ENCODE measurements at places on chromosomes 5 and 9.

- no peak overlapping the region for H3K4me3 ChIP-seq
- no peak overlapping the region for H3K27ac ChIP-seq
- no peak for DNase-seq
Observed at GRCh38 chr5:98432378-98432777, 341.1 kb upstream of the RGMB start.

DNA sequence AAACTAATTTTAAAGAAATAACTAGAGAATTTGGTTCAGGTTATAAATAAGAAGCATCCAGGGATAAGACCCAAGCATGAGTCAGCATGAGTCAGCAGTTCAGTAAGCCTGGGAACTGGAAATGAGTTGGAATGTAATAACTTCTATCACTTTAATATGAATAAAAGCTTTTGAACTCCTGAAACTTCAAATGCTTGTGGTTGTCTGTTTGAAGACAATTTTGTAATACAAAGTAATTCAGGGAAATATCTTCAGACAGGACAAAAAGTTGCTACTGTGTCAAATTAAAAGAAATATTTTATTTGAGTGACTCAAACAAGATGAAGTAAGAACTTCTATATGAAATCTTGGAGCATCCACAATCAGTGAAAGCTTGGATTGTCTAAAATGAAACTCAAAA is 331.2 kb upstream of the DAB2 start:
- no peak overlapping the region for H3K27ac ChIP-seq
- H3K4me3 ChIP-seq: no peak overlapping the region
- H3K27me3 ChIP-seq: no peaks in the 10 kb centered on the region
- DNase-seq: no peak

DNA sequence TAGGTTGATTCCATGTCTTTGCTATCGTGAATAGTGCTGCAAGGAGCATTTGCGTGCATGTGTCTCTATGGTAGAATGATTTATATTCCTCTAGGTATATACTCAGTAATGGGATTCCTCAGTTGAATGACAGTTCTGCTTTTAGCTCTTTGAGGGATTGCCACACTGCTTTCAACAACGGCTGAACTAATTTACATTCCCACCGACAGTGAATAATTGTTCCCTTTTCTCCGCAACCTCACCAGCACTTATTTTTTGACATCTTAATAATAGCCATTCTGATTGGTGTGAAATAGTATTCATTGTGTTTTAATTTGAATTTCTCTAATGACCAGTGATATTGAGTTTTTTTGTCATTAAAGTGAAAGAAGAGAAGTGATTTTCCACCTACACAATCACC is 18.5 kb downstream of the IFNA5 start:
- H3K4me3 ChIP-seq: no peak overlapping the region
- no peaks in the 10 kb centered on the region for H3K4me1 ChIP-seq
- no peak overlapping the region for H3K27ac ChIP-seq

GRCh38 chr5:132100672-132101261 is 27.2 kb downstream of the CSF2 start:
- H3K27ac ChIP-seq: no peak overlapping the region
- H3K27me3 ChIP-seq: peaks cover 4% of the 10 kb centered on the region
- no peak overlapping the region for H3K4me3 ChIP-seq

DNA sequence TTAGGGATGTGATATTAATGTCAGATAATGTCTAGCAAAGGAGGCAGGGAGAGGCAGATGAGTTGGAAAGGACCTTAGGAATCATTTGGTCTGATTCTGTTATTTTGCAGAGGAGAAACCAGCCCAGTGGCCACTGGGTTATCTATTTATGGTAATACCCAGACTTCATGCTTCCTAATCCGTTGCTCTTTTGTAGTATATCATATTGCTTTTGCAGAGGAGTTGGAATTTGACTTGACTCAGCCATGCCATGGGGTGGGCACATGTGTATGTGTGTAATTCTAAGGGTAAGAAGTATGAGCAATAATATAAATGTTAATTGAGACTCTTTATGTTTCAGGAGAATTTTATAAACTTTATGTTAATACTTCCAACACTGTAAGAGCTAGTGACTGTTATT is 7.3 kb downstream of the GPR21 start:
- no peak for DNase-seq
- H3K4me1 ChIP-seq: no peaks in the 10 kb centered on the region
- no peaks in the 10 kb centered on the region for H3K27me3 ChIP-seq
- peaks cover 15% of the 10 kb centered on the region for H3K36me3 ChIP-seq
- no peak overlapping the region for H3K27ac ChIP-seq
- H3K4me3 ChIP-seq: no peak overlapping the region

DNA sequence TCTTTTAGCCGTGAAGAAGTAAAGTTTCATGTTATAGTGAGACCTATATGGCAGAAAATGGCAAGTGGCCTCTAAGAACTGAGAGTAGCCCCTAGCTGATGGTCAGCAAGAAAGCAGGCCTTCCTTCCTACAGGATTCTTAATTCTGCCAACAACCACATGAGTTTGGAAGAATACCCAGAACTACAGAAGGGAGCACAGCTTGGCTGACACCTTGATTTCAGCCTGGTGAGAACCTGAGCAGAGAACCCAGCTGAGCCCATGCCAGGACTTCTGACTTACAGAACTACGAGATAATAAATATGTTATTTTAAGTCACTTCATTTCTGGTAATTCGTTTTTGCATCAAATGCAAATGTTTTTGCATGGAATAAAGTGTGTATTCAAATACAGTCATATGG is 5.9 kb upstream of the FBXL17 start:
- no peak for DNase-seq
- peaks cover 8% of the 10 kb centered on the region for H3K4me1 ChIP-seq
- H3K27ac ChIP-seq: no peak overlapping the region
- no peak overlapping the region for H3K4me3 ChIP-seq
- no peaks in the 10 kb centered on the region for H3K36me3 ChIP-seq

- no peak overlapping the region for H3K4me3 ChIP-seq
- H3K4me1 ChIP-seq: no peaks in the 10 kb centered on the region
- H3K27ac ChIP-seq: no peak overlapping the region
- no peaks in the 10 kb centered on the region for H3K36me3 ChIP-seq
Observed at GRCh38 chr5:179377421-179378115, 32.3 kb upstream of the ADAMTS2 start.

- no peak overlapping the region for H3K4me3 ChIP-seq
- DNase-seq: no peak
Observed at GRCh38 chr5:76441101-76441500, 38.0 kb downstream of the IQGAP2 start.

DNA sequence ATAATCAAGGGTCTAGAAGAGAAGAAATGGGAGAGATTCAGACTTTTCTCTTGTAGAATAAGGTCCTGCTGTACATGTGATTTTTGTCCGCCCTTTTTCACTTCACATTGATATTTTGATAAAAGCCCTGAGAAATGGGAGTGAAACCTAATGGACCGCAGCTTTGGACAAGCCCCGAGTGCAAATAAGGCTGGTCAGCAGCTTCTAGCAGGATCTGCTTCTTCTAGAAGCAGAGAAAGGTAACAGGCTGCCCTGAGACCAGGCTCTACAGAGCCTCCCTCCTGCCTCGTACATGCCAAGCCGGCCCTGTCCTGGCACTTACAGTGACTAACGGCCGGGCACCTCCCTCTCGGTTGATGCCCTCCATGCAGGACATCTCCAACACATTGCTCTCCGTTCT is 33.4 kb downstream of the ACER2 start:
- peaks cover 6% of the 10 kb centered on the region for H3K4me1 ChIP-seq
- no peak for DNase-seq
- H3K27ac ChIP-seq: no peak overlapping the region
- H3K4me3 ChIP-seq: no peak overlapping the region
- no peaks in the 10 kb centered on the region for H3K27me3 ChIP-seq
- H3K36me3 ChIP-seq: peaks cover 8% of the 10 kb centered on the region

- peak overlapping the region; percentile 13 for H3K27ac ChIP-seq
- no peak overlapping the region for H3K4me3 ChIP-seq
- peaks cover 1% of the 10 kb centered on the region for H3K36me3 ChIP-seq
- peaks cover 54% of the 10 kb centered on the region for H3K4me1 ChIP-seq
- no peaks in the 10 kb centered on the region for H3K27me3 ChIP-seq
Observed at GRCh38 chr5:150512368-150512747, 4.4 kb downstream of the NDST1 start.

- no peak for DNase-seq
Observed at GRCh38 chr9:34332076-34332964, 3.0 kb downstream of the NUDT2 start.

DNA sequence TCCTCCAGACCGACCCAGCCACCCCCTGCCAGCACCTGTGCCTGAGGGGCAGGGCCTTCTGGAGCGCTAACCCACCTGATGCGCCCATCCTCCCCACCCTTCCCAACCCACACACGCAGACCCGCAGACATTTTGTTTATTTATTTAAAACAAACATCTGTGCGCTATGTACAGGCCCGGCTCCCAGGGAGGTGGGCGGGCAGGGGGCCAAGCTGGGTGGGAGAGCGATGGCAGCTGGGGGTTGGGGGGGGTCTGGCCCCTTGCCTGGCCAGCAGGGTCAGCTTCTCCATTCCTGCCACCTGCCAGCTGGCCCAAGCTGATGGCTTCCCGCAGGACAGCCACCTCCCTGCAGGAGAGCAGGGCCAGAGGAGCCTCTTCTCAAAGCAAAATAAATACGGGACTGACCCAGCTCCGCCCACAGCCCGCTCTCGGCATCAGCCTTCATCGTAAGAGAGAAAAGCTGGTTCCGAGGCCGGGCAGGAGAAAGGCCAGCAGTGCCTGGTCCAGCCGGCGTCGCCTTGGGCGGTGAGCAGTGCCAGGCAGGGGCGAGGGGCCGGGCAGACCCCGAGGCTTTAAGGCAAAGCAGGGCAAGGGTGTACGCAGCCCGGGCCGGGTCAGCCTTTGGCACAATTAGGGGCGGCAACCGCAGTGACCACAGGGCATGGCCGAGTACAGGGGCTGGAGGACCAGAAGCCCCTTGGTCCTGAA is 10.9 kb upstream of the CLIC3 start:
- H3K27me3 ChIP-seq: no peaks in the 10 kb centered on the region
- H3K4me1 ChIP-seq: no peaks in the 10 kb centered on the region
- peaks cover 1% of the 10 kb centered on the region for H3K36me3 ChIP-seq
- no peak overlapping the region for H3K4me3 ChIP-seq
- DNase-seq: no peak
- H3K27ac ChIP-seq: no peak overlapping the region

DNA sequence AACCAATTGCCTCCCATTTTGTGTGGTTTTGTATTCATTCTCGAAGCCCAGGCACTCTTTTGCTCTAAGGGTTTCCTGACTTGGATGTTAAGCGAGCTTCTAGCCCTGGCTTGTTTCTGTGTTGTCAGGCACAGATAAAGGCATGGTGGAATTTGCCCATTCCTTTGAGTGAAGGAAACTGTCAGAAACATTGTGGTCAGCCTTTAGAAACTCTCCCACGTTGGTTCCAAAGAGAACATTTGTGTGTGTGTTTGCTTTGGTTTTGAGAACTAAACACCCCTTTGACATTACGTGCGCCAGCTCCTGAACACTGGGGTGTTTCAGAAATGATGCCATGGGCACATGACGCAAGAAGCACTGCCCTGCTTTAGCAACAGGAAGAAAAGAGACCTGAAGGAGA is 320.9 kb downstream of the NTRK2 start:
- peaks cover 6% of the 10 kb centered on the region for H3K4me1 ChIP-seq
- DNase-seq: no peak
- H3K4me3 ChIP-seq: no peak overlapping the region
- no peaks in the 10 kb centered on the region for H3K36me3 ChIP-seq

DNA sequence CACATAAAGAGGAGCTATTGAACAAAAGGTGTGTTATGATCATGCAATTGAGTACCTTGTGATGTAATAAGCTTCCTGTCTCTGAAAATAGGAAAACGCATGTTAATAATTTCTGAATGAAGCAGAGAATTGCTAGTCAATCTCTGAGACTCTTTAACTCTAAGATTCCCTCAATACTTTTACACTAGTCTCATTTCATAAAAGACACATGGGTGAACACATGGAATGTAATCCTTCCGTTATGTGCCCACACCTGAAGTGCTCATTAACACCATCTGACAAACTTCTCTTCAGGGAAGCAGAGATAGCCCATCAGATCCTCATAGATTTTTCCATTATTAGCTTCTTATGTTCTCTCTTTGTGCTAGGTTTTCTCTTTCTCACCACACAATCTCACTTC is 182.4 kb downstream of the TLR4 start:
- H3K27me3 ChIP-seq: no peaks in the 10 kb centered on the region
- H3K36me3 ChIP-seq: no peaks in the 10 kb centered on the region
- peaks cover 5% of the 10 kb centered on the region for H3K4me1 ChIP-seq
- no peak for DNase-seq

GRCh38 chr5:96114736-96115135 is 153.1 kb upstream of the ELL2 start:
- H3K4me3 ChIP-seq: no peak overlapping the region
- no peaks in the 10 kb centered on the region for H3K27me3 ChIP-seq
- DNase-seq: no peak
- no peaks in the 10 kb centered on the region for H3K36me3 ChIP-seq

- no peaks in the 10 kb centered on the region for H3K36me3 ChIP-seq
- H3K27me3 ChIP-seq: no peaks in the 10 kb centered on the region
- DNase-seq: no peak
- H3K4me1 ChIP-seq: no peaks in the 10 kb centered on the region
- H3K4me3 ChIP-seq: no peak overlapping the region
Observed at GRCh38 chr9:111151537-111151936, 113.3 kb upstream of the LPAR1 start.

GRCh38 chr5:87020099-87020934 is 247.4 kb upstream of the RASA1 start:
- no peaks in the 10 kb centered on the region for H3K27me3 ChIP-seq
- H3K36me3 ChIP-seq: no peaks in the 10 kb centered on the region
- DNase-seq: no peak

Measured in progenitor cell of endocrine pancreas (in vitro differentiated cells).